CD4-positive, alpha-beta T cell treated with Interleukin-15 for 4 hours (primary cell): ENCODE measurements at places on chromosomes 1 and 21.

GRCh38 chr21:31530897-31531705 is 128.4 kb upstream of the SOD1 start:
- DNase-seq: no peak

- no peak for DNase-seq
These were observed 109.3 kb downstream of the GDAP2 start for GRCh38 chr1:117820096-117820495.

GRCh38 chr1:167756730-167757405 is 35.1 kb downstream of the MPZL1 start:
- DNase-seq: no peak

DNA sequence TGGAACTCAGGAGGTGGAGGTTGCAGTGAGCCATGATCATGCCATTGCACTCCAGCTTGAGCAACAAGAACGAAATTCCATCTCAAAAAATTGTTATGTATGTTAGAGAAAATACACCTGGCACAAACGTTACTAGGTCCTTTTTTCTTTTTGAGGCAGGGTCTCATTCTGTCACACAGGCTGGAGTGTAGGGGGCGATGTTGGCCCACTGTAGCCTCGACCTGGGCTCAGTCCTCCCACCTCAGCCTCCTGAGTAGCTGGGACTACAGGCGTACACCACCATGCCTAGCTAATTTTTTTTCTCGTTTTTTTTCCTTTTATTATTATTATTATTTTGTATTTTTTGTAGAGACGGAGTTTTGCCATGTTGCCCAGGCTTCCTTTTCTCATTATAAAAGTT is 4.4 kb downstream of the HAX1 start:
- peak; percentile 24 for DNase-seq

DNA sequence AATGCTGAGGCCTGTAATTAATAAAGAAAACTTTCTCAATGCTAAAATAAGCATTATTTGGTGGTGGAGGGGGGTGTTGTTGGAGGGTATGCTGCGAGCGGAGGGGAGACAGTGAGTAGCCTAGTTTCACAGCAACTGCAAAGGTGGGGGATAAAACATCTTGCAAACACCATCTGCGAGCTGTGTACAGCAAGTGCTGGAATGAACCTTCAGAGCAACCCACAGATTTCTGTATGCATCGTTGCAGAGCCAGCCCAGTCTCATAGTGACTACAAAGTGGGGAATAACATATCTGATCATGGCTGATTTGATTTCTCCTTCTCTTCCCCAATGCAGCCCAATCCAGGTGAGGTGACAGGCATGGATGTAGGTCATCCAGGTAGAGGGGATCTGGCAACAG is 80.7 kb upstream of the COG2 start:
- no peak for DNase-seq

- no peak for DNase-seq
These were observed 69.8 kb downstream of the KCNT2 start for GRCh38 chr1:196538473-196538872.

DNA sequence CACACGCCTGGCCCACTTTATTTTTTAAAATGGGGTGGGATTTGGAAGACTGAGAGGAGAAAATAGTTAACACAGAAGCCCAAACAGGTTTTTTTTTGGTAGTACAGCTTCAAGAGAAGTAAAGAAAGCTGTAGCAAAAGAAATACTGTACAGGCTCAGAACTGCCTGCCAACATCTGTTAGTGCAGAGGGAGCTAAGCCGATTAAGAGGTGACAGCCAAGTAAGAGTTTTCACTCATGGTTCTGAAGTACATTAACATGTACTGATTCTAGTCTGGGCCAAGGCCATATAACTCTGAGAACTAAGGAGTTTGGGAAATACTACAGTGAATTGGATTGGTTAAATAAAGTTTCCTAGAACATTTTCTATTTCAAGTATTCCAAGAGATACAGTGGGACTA is 51.6 kb downstream of the EIF2B3 start:
- no peak for DNase-seq

- no peak for DNase-seq
These were observed 18.6 kb downstream of the ZBTB40 start for GRCh38 chr1:22470227-22470626.
